NT2/D1 (cell line): ENCODE measurements at places on chromosomes 7 and 10.

DNA sequence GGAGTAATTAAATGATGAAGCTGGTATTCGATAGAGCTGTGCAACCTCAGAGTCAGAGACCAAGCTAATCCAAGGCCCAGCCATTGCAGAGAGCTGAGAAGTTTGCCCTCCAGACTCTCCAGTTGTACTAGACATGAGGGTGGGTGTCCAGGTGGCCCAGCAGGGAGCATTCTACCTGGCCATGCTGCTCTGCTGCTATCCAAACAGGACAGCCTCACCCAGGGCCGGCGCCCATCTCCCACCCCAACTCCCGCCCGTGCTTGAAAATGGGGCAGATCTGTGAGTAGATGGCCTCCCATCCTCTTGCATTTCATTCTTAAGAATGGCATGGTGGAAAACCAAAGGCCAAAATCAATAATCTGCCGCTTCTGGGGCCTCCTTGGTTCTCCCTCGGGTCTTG lies 124.2 kb downstream of the TCERG1L start:
- DNase-seq = no peak

DNA sequence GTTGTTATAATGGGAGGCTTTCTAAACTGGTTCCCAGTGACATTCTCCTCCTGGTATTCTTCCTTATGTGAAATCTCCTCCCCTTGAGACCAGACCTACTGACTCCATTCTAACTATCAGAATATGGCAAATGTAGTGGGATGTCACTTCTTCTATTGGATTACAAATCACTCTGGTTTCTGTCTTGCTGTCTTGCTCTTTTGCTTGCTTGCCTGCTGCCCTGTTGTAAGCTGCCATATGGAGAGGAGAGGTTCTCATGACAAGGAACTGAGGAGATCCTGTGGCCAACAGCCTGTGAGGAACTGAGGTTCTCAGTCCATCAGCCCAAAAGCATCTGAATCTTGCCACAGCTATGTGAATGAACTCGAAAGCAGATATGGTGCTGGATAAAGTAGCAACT lies 4.7 kb upstream of the NRCAM start:
- no peak for DNase-seq

DNA sequence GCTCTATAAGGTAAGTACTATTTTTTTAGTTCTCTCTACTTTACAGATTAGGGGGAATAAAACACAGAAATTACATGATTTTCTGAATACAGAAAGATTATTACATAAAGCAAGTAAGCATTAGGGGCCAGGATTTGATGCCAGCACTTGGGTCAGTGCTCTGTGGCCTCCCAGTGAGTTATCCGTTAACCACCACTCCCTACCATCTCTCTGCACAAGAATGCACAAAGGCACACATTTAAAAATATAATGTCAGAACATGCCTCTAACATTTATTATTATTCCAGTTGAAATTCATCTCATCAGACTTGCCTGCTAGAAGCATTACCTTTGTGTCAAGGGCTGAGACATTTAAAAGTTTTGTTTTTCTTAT lies 59.0 kb downstream of the MET start:
- DNase-seq = no peak

DNA sequence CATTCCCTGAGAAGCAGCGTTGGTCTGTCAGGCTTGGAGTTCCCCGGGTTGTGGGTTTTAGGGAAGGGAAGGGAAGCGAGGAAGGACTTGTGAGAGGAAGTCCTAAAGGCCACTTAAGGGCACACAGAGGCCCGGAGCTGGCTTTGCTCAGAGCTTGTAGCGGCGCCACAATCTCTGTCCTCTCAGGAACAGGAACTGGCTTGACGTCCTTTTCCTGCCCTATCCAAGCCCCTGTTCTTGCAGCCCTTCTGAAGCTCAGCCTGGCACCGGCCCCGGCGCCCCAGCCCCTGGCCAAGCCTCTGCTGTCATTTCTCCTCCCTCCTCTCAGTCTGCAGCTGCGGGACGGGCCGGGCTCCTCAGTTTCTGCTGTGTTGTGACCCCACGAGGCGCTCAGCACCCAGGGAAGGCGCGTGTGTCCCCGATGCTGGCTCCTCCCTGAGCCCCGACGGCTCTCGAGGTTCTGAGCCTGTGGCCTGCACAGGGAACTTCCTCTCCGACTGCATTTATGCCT lies at the start of gene GIMAP8:
GIMAP8 (plus strand) TSS at position 140 of the 511 bp plus-strand sequence. CDS start 16,069 bp downstream, outside the sequence.
- no peak for DNase-seq

- DNase-seq = no peak
Measured at GRCh38 chr7:148286150-148286549, 304.4 kb upstream of the C7orf33 start.

- no peak for DNase-seq
Measured at GRCh38 chr10:128985036-128985435, 482.0 kb upstream of the MGMT start.

DNA sequence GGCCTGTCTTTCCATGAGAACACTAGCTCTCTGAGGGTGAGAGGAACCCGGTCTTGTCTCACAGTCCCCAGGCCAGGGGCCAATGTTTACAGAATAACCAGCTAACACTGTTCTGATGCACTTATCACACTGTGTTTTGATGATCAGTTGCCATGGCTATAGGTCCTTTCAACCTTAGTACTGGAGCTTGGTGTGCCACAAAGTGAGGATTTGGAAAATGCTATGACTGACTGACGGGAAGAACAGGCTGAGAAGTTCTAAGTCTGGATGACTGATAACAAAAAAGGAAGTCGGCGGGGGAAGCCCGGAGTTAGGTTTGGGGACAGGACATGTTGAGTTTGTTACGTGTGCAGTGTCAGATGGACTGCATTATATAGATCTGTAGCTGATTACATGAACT lies 141.8 kb downstream of the CTTNBP2 start:
- no peak for DNase-seq

- no peak for DNase-seq
Measured at GRCh38 chr10:43863859-43864591, 215.3 kb upstream of the ZNF32 start.

GRCh38 chr7:18225067-18225466 lies 197.4 kb upstream of the PRPS1L1 start:
- DNase-seq = no peak

- DNase-seq = no peak
Measured at GRCh38 chr10:34514290-34514689, 300.8 kb downstream of the PARD3 start.
